ENCODE measurements at places on chromosomes 2 and 18.

DNA sequence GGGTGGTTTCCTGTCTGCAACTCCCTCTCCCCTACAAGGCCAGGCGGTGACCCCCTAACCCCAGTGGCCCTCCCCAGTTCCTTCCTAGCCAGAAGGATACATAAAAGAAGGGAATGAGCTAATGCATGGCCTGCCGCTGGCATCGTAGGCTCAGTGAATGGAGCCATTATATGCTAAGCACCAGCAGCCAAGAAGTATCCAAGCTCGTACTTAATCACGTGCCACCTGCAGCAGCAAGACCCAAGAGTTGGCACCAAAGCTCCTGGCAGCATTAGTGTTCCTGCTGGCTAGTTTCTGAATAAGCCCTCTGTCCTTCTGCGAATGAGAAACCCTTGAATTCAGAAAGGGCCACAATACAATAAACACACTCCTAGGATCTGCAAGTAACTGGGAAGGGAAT lies 4.3 kb downstream of the DBI start:
- DNase-seq = no peak

GRCh38 chr2:75428646-75429443 lies 131.9 kb downstream of the EVA1A start:
- DNase-seq = no peak

GRCh38 chr18:3810296-3810695 lies 360.3 kb downstream of the TGIF1 start:
- DNase-seq = no peak

DNA sequence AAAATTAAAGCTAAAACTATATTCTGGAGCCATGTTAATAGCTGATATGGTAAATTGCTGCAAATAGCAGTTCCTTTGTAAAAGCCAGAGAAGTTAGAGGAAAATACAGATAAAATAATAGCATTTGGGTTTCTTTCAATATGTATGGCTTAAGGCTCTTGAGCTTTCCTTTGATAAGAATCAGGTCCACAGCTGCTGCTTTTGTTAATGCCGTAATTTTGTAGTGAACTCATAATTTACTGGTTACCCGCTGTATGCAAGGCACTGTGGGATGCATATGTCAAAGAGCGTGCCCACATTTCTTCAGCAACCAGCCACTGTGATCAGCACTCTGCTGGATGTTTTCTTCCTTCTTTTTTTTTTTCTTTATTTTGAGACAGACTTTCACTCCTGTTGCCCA lies 79.1 kb downstream of the MOGAT1 start:
- DNase-seq = no peak

- peak; percentile 75 for DNase-seq
These were observed 679 bp downstream of the PTMA start for GRCh38 chr2:231708773-231709635.

GRCh38 chr2:209321581-209321980 lies 102.3 kb upstream of the MAP2 start:
- DNase-seq = no peak

- no peak for DNase-seq
These were observed 276.3 kb downstream of the CTNNA2 start for GRCh38 chr2:79788952-79789651.

- DNase-seq = no peak
These were observed 48.2 kb upstream of the SH3RF3 start for GRCh38 chr2:109080757-109081156.

GRCh38 chr2:62046141-62046540 lies 140.7 kb downstream of the COMMD1 start:
- DNase-seq = no peak

- peak; percentile 82 for DNase-seq
These were observed 124.2 kb downstream of the UBE2E3 start for GRCh38 chr2:181104512-181105115.

DNA sequence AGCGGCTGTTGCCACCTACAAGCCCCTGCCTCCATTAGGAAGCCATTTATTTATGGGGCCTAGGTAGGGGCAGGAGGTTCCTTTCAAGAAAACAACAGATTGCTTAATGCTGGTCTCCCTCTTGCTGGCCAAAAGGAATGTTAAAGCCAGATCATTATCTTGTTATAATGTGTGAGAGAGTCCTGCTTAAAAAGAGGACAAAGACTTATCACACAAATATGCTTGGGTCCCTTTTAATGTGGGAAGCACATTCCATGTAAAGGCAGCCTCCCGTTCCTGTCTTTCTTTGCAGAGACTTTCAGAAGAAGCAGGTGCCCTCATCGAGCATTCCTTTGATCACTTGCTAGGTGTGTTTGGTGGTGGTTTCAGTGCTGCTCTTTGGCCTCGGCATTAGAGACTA lies 76.4 kb downstream of the AGAP1 start:
- no peak for DNase-seq

GRCh38 chr2:112606547-112606946 lies 22.1 kb downstream of the CHCHD5 start:
- no peak for DNase-seq

GRCh38 chr18:57052759-57053158 lies 94.1 kb upstream of the BOD1L2 start:
- DNase-seq = no peak

GRCh38 chr2:33304032-33304864 lies 172.2 kb upstream of the RASGRP3 start:
- DNase-seq = no peak

DNA sequence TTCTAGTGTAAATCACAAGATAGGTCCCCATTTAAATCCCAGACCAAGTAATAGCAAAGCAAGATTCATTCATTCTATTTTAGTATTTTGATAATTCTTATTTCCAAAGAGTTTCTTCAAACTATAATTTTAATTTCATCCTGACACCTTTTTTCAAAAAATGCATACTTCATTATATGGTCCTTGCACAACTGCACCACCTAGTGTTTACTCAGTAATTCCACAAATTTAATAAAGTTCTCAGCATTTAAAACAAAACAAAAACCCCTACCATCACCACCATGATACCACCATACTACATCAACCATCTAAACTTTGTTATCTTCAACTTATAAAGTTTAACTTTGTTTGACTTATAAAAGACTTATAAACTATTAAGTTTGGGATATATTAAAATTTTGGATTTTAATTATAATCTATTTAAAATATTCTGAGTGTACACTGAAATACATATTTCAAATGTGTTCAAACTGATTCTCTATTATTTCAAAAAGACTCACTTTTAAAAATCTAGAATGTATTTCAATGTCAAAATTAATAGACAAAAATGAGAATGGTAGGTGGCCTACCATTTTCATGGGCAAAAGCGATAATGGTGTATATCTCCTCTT lies 44.2 kb downstream of the WDPCP start:
- DNase-seq = peak; percentile 12

DNA sequence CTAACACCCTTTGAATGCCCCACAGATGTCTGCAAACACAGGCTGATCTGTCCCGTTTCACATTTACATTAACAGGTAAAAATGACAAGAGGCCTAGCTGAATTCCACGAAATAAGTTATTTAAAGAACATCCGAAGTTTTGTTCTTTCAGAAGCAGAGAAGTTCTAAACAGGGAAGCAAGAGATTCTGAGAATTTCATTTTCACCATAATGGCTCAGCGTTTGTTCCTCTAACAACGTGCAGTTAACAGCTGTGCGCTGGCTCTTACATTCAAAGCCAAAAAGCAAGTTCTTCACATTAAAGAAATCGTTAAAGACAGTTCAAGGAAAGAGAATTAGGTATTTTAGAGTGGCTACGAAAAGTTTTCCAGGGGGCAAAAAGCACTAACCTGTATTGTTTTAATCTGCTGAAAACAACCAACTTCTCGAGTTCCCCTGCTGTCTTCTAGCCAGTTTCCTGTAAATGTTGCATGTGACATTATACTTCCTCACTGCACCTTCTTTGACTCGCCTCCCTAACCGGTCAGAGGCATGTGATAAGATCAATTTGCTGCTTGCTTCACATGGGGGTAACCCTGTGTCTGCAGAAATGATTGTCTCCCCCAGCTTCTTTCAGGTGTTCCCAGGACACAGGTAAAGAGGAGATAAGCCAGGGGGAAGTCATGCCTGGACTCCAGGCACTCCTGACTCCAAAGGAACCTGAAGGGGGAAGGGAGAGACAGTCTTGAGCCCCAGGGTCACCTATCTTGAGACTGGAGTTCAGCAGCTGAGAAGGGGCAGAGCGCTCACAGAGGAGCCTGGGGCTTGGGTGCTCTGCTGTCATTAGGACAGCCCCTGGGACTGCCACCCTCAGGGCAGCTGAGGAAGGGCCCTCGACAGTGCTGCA lies 36.8 kb upstream of the WIPF1 start:
- DNase-seq = peak; percentile 25

DNA sequence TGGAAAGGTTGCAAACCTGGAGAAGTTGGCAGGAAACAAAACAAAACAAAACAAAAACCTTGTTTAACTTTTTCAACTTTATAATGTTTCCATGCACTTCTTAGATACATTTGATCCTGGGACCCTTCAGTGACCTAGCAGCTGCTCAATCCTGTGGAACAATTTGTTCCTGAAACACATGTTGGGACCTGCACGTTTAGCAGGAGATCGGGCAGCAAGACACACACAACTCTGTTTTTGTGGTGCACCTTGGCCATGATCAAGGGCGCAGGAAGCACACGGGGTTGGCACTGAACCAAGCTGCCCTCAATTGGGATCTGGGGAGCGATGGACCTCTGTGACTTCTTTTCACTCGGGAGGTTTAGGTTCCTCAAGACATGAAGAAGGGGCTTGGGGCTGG lies 268.7 kb downstream of the LOXHD1 start:
- no peak for DNase-seq

DNA sequence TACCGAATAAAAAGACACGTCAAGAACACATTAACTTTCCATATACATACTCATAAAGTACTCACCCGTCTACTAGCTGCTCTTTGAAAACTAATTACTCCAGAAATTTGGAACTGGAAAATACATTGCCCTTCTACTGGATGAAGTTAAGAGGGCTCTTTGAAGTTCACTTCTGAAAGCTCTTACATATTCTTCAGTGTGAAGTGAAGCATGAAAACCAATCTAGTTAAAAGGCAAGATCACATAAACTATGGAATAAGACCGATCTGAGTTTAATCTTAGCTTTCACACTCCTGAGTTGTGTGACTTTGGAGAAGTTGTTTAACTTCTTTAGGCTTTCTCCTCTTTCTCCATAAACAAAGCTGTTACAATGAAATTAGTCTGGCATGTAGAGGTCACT lies 38.5 kb downstream of the REV1 start:
- DNase-seq = peak; percentile 16

Data from eye (tissue), 1 donor.